ENCODE measurements at places on chromosomes 12 and 14.

GRCh38 chr12:27549236-27549800 lies 25.3 kb downstream of the PPFIBP1 start:
- no peak for DNase-seq

- peak; percentile 67 for DNase-seq
These were observed 11.8 kb upstream of the OR6S1 start for GRCh38 chr14:20652996-20653975.

GRCh38 chr12:67980391-67980790 lies 8.9 kb upstream of the IFNG-AS1 start:
- no peak for DNase-seq

DNA sequence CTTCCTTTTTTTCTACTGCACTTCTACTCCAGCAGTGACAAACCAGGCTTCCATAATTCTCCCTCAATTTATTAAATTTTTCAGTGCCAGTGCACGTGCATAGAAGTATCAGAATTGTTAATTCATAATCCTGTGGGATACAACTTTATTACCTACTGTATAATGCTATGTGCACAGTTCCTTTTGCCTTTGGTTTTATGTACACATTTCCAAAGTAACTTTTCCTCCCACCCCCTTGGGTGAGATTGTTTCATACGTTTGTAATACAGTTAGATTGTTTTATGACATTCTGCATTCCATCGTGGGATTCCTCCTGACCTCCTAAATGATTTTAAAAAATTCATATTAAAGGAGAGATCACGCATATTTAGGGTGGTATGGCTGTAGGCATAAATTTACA lies 128.1 kb downstream of the TTC6 start:
- no peak for DNase-seq

DNA sequence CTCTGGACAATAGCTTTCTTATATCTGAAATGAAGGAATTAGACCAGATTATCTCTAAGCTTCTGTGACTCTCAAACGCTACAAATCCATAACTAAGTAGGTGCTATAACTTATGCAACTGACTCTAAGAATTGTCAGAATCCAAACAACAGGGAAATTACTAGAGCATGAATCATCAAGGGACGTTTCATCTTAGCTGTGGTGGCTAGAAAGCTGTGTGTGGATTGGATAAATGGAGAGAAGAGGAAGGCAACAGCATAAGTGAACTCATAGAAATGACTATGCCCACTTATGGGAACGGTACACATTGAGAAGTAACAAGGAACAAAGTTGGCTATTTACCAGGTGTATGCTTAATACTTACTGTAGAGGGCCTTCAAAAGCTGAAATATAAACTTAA lies 96.0 kb upstream of the NEDD1 start:
- DNase-seq = no peak

- DNase-seq = no peak
These were observed 308.0 kb upstream of the SFSWAP start for GRCh38 chr12:131402781-131403396.

Measured in stimulated activated CD4-positive, alpha-beta T cell treated with anti-CD3 and anti-CD28 coated beads, Interleukin-2, amount 100 ng/mL, for 48 hours (primary cell).